Hypothalamus (tissue), 51 donors: ENCODE measurements at places on chromosomes 11 and 22.

DNA sequence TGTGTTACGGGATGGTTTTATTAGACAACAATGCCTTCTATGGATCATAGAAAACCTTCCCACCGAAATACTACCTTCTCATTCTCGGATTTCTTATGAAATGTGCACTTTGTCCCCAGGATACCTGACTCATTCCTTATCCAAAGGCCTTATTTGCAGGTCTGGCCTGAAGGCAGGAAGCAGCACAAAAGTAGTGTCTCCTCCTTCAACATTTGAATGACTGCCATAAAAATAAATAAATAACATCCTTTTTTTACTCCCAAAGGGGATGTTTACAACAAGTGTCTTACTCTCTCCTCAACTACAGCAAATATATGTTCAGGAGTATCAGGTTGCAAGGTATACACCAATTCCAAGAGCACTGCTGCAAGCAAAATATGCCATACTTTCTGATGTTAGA is 41.6 kb upstream of the PAK1 start:
- DNase-seq, result no peak

DNA sequence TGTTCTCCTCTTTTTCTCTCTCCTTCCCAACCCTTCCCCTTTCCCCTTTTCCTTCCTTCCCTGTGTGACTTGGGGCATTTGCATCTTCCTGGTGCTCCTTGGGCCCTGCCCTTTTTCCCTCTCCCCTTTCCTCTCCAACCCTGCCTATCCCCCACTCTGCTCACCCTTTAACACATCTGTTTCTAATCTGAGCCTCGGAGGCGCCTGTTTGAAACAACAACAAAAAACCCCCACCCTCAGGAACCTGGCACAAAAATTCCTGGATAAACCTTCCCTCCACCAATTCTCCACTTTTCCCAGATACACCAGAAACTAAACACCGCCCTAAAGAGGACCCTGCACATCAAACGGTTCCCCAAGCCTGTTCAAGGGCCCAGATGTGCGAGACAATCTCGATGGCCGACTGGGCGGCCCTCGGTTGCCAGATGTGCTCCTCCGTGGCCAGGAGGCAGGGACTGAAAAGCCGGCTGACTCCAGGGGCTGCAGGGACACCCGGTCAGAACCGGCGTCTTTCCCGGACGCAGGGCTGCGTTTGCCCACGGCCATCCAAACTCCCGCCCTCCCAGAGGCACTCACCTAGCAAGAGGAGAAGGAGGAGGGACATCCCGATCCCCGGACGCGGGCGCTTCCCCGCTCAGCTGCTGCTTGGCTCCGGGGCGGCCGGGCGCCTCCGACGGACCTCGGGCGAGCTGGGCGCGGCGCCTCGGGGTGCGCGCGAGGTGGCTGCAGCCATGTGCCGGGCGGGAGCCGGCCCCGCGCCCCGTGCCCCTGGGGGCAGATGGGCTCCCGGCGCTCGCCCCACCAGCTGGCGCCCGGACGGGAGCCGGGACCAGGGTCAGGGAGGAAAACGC is 486 bp downstream of the CLMP start:
- no peak for DNase-seq

- no peak for DNase-seq
Observed at GRCh38 chr11:76902121-76903014, 41.6 kb downstream of the ACER3 start.

GRCh38 chr11:116579857-116580727 is 192.7 kb downstream of the BUD13 start:
- no peak for DNase-seq

DNA sequence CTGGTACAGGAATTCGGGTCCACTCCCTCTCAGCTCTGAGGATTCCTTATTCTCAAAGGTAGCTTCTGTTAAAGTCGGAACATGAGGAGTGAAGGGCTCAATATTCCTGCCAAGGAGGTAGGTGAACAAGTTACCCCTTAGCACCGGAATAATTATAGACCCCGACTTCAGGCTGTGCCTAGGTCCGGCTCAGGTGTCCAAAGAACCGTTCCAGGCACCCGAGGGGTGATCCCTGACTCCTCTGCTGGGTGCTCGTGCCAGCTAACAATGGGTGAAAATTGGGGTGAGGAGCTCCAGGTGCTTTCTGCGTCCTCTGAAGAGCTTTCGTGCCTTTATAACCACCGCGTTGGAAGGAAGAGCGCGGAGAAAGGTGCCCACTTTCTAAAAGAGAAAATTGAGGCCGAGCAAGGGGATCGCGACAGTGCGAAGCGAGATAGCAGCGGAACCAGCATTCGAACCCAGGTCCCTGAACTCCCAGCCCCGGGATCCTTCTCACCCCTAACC is 393 bp downstream of the CYB561A3 start:
- DNase-seq, result no peak

DNA sequence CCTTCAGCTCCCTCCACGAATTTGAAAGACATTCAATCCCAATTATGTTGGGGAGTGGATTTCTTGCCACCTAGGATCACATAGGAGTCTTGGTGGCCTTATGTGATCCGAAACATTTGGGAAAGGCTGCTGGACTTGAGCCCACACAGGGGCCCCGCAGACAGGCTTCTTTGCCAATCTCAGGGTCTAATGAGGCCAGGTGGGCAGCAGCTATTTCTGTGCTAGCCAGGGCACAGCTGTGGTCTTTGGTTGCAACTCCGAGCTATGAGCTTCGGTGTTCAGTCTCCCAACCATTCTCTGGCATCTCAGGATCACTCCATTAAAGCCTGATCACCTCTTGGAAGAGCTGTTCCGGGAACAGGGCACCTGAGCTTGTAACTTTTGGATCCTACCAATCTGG is 84.4 kb downstream of the TP53I11 start:
- DNase-seq, result no peak

GRCh38 chr11:1220941-1221721 is 1.7 kb upstream of the MUC5B start:
- DNase-seq, result no peak

- no peak for DNase-seq
Observed at GRCh38 chr22:48952256-48953102, 875.2 kb downstream of the BRD1 start.

DNA sequence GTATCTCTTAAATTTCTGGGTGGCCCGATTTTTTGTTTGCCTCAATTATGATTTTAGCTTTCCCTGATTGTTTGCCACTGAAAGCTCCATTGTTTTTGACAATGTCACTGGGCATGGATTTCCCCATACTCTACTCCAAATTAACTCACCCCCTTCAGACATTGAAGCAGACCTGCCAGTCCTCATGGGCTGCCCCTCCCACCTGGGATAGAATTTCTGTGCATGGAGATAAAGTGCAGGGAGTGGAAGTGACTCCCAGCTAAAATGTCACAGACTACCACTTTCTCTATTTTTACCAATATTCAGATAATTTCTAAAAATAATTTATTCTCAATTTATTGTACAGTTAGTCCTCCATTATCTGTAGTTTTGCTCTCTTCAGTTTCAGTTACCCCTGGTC is 79.1 kb upstream of the CLPB start:
- DNase-seq, result no peak

DNA sequence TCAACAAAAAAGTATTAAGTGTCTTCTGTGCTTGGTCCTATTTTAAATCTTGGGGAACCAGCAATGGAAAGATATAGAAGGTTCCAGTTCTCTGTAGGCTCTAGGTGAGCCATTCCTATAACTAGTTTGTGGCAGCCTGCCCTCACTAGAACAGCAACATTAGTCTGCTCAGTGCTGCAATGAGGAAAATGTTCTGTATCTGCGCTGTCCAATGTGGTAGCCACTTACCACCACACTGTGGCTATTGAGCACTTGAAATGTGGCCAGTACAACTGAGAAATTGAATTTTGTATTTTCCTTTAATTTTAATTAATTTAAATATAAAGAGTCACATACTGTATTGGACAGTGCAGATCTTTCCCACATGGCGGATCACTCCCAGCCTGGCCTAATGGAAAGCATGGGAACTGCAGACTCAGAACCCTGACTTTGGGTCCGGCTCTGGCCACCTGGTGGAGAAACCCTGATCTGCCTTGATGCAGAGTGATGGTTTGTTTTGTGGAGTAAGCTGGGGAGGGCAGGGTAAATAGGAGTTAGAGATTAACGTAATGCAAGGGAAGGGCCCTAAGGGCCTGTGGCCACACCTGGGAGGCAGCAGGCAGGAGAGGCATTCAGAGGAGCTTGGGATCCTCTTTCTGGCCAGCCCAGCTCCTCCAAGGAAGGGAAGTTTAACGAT is 101.0 kb downstream of the ME3 start:
- no peak for DNase-seq

GRCh38 chr11:71470946-71471345 is 17.9 kb downstream of the NADSYN1 start:
- DNase-seq, result no peak

GRCh38 chr22:44407171-44407986 is 90.7 kb downstream of the RTL6 start:
- no peak for DNase-seq

DNA sequence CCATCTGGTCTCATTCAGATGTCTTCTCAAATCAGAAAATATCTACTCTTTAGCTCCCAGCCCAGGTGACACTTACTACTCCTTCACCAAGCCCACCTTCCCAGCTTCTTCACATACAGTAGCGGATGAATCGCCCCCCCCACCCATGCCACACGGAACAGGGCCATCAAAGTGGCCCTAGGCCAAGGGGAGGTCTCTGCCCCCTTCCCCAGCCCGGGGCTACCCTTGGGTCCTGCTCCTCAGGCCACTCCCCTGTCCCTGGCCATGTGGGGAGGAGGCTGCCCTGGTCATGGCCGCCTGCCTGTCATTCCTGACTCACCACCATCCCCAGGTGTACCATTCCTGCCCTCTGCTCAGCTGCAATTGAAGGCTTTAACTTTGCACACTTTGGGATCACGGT is 142.8 kb downstream of the NECTIN1 start:
- no peak for DNase-seq

- no peak for DNase-seq
Observed at GRCh38 chr22:35451592-35451991, 51.7 kb downstream of the MCM5 start.

- DNase-seq, result no peak
Observed at GRCh38 chr11:72380132-72380503, 54.2 kb downstream of the CLPB start.

GRCh38 chr11:63775191-63775590 is 6.6 kb upstream of the ZFTA start:
- no peak for DNase-seq

GRCh38 chr11:126469311-126469710 is 113.8 kb downstream of the ST3GAL4 start:
- DNase-seq, result no peak

- no peak for DNase-seq
Observed at GRCh38 chr11:70473186-70473872, 75.0 kb downstream of the CTTN start.

- no peak for DNase-seq
Observed at GRCh38 chr22:35590634-35591295, 26.4 kb downstream of the MB start.
